ENCODE measurements at places on chromosomes 5 and 9.

DNA sequence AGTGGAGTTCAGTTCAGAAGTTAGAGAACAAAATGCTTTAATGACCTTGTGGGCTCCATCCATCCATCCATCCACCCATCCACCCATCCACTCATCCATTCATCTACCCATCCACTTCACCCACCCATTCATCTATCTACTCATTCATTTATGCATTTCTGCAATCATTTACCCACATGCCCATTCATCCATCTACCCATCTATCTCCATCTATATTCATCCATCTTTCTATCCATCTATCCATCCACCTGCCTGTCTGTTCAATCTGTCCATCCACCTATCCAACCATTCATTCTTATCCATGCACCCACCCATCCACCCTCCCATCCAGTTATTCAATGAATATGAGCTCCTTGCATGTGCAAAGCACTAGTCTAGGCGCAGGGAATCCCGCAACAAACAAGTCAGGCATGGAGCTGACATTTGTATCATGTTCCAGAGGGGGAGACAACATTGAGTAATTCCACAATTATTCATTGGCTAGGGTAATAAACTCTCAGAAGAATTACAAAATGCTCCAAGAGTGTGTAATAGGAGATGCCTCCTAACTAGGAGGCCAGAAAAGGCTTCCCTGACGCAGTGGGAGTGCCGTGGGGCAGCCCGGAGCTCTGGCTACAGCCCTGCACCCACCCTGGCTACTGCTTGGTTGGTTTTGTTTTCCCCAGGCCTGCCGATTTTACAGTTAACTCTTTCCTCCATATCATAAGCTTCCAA is 211.2 kb downstream of the NXNL2 start:
- DNase-seq: no peak

DNA sequence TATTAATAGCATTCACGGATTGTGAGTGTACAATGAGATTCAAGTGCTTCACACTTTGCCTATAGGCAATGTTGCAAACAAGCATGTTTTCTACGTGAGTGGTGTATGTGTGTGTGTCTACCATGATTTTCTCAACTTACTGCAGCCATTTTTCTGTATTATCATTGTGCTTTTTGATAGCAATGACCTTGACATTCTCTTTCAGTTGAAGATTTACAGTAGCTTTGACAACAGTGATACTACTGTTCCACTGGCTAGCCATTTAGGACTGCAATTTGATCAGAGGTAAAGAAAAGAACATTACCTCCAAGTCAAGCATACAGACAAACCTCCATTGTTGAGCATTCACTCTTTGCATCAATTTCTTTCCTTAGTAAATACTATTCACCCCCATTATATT is 297.0 kb downstream of the MAN2A1 start:
- DNase-seq: no peak

- no peak for DNase-seq
These were observed 72.2 kb downstream of the PRDM9 start for GRCh38 chr5:23579566-23579965.

DNA sequence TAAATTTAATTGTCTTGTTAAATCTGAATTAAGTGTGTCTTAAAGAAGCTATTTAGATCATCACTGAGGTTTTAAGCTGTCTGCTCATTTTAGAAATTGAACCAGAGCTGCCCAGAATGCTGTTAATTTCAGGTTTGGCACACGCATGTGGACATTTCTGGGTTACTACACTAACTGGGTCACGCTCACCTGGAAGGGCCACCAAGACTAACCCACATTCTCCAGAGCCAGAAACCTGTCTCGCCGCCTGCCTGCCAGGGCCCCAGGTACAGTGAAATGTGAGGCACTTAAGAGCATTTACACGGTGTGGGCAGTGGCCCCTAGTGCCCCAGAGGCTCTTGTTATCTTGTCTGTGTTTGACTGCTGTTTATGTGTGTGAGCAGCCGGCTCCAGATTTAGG is 46.6 kb downstream of the ATP10B start:
- DNase-seq: no peak

DNA sequence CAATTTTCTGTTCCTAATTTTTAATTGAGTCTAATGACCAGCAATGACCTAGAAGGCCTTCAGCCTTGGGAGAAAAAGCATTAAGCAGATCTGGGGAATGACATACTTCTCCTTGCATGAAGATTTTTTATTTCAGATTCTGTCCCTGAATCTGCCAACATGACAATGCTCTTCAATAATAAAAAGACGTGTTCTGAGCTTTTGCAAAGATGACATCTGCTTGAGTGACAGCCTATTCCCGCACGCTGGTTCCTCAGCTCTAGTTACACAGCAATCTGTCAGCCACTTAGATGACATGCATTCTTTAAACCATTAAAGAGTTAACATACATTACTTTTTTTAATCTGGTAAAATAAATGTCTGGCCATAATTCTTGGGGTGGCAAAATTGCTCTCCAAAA is 129.3 kb upstream of the CDH6 start:
- no peak for DNase-seq

GRCh38 chr9:127899128-127899943 is at the start of gene ST6GALNAC6:
ST6GALNAC6 (minus strand) TSS chr9:127899603; CDS start chr9:127897981, 1,622 bp downstream.
- DNase-seq: peak; percentile 42

- no peak for DNase-seq
These were observed 6.3 kb upstream of the TDRD7 start for GRCh38 chr9:97405551-97405950.

DNA sequence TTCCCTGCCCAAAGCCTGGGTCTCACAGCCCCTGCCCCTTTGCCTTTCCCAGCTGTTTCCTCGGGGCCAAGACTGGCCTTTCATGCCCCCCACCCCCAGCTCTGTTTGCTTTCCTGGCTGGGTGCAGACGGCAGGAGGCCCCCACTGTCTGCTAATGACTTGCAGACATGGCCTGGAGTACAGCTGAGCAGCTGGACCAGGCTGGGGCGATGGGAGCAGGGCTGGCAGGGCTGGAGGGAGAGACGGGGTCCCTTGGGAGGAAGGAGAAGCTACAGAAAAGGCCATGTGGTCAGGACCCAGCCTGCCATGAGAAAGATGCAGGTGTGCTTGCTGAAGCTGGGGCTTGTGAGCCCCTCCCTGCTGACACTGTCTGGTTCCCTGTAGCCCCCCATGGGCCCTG is 28.3 kb upstream of the GFPT2 start:
- no peak for DNase-seq

DNA sequence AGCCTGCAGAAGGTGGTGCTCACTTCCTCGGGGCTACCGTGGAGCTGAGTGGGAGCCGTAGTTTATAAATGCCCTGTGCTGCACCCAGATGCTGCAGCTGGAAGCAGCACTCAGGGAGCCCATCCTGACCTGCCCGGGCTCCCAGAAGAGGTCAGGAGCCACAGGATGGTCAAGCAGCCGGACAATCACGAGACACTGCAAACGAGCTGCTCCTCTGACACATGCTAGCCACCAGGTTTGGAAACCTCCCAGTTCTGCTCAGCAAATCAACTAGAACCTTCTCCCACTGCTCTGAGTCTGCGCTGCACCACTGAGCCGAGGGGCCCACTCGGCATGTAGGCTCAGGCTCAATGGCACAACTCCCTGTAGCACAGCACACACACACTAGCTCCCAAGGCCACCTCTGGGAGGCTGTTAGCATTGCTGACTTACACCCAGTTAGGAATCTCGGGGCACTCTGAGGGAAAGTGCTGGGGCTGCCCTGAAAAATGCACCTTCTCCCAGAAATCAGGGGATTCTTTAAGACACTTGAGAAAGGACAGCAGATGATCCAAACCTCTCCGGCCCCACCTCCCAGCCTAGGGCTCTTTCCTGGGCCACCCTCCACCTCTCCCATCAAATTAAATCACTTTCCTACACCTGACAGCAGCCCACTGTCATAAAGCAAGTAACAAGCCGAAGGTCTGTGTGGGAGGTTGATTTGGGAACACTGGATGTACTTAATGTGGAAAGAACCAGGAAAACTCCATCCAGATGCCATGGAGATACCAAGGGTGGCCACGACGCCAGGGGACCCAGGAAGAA is 59.1 kb downstream of the PSMB7 start:
- no peak for DNase-seq

DNA sequence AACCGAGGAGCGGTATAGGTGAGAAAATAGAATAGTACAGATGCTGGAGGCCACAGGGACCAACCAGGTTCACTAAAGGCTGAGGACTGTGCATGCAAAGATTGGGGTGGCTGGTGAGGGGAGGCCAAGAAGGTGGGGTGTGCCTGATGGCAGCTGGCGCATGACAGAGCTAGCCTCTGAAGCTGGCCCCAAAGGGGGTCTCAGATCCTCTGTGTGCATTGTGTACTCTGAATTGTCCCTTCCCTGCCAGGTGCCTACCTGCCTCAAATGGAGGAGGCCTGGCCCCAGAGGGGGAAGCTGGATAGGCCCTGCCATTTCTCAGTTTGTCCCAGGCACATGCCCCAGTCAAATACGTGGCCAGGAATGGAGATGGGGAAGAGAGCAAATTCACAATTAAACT is 63.1 kb downstream of the CRB2 start:
- DNase-seq: no peak

GRCh38 chr9:120801441-120801840 is 8.2 kb upstream of the FBXW2 start:
- no peak for DNase-seq

GRCh38 chr5:140329739-140330481 is 16.5 kb downstream of the HBEGF start:
- DNase-seq: no peak

- DNase-seq: no peak
These were observed 14.4 kb downstream of the FAM169A start for GRCh38 chr5:74851684-74852353.

- DNase-seq: no peak
These were observed 28.5 kb upstream of the CETN3 start for GRCh38 chr5:90438100-90438499.

- no peak for DNase-seq
These were observed 17.2 kb upstream of the CCDC112 start for GRCh38 chr5:115313632-115314031.

GRCh38 chr9:93565089-93565488 is 11.3 kb upstream of the PHF2 start:
- DNase-seq: no peak

- DNase-seq: no peak
These were observed 113.0 kb downstream of the SMARCA2 start for GRCh38 chr9:2128141-2128540.

- no peak for DNase-seq
These were observed 210.3 kb upstream of the ADRA1B start for GRCh38 chr5:159705948-159706347.

- DNase-seq: no peak
These were observed 109.1 kb upstream of the ANKH start for GRCh38 chr5:14980698-14981097.

DNA sequence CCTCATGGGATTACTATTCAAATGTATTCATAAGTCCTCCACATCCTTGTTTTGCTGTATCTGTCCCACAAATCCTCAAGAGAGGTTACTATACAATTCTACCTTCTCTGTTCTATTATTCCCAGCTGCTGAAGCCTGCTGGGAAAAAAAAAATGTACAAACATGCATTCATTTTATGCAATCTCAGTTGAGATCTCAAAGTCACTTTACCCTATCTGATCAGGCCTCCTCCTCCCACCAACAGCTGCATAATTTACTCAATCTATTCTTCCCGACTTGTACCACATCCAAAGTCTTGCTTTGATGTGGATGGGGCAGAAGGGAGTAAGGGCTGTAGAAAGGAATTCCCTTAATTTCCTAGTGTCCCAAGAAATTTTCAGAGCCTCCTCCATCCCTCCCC is 28.6 kb downstream of the PSIP1 start:
- no peak for DNase-seq

DNA sequence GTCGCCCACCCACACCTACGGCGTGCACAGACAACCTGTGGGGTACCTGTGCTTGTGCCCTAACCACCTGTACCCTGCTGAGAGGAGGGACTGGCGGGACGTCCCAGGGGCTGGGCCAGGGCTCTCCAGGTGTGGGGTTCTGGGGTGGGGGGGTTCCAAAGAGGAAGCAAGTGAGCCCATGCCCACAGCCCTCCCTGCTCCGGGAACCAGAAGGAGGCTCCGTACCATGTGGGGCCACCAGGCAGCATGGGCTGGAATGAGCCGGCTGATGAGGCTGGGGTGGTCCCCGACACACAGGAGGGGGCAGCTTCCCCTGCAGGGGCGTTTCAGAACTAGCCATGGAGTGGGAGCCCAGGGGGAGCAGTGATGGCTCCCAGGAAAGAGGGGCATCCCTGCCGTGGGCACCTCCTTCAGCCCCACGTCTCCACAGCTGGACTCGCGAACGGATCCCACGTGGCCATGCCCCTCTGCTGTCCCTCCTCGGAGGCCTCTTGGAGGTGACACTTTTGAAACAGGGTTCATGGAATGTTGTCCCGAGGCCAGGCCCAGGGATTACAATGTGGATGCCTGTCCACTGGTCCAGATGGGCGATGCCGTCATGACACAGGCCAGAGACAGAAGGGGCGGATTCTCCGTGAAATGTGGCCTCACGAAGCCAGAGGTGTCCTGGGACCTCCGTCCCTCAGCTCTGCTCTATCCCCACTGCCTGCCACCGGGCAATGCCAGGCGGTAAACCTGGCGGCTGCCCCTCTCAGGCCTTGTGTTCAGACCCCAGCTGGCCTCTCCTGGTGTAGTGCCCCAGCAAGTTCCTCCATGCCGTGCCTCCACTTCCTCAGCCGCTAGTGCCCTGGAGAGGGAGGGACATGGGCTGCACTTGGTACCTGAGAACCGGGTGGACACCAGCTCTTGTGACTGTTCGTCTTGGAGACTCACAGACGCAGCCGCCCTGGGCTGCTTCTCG is 33.6 kb upstream of the IRX4 start:
- no peak for DNase-seq

GRCh38 chr9:92607773-92608172 is 62.2 kb downstream of the IPPK start:
- DNase-seq: no peak

DNA sequence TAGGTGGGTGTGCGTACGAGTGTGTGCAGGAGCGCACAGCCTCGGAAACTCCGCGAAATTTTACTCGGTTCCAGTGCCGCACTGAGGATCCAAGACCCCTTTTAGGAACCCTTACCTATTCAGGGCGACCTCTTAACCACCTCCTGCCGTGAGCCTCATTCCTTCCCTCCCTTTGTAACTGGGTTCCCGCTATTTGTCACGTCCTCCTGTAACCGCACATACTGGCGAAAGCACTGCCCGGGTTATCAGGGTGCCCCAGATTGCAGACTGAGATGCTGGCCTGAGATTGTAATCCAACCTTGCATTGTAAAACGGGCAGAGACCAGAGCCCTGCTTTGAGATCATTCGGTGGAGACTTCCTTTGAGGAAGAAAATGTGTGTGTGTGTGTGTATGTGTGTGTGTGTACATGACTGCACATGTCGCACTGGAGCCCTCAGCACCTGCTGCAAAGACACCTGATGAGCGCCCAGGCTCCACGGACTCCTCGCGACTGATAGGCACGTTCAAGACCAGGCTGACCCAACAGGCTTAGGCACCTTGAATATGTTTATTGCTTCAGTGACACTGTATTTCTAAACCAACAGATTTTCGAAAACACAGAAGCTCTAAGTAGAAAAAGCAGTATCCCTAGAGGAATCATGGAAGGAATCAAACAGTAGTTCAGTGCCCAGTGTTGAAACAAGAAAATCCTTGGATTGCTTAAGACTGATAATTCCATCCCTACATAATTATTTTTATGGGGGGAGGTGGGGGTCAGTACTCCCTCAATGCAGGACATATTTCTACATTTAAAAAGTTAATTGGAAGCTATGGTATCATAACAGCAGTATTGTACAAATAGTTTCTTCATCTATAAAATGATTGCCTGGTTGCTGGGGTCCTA is 86.5 kb upstream of the TNFAIP8 start:
- peak; percentile 24 for DNase-seq
